Epithelial cell of esophagus (primary cell): ENCODE measurements at places on chromosomes 11 and 22.
A peak's percentile ranks its signal among the peaks of the same experiment; 100 is the strongest.

- no peak for DNase-seq
These were observed 10.4 kb upstream of the RBM4 start for GRCh38 chr11:66628061-66628603.

DNA sequence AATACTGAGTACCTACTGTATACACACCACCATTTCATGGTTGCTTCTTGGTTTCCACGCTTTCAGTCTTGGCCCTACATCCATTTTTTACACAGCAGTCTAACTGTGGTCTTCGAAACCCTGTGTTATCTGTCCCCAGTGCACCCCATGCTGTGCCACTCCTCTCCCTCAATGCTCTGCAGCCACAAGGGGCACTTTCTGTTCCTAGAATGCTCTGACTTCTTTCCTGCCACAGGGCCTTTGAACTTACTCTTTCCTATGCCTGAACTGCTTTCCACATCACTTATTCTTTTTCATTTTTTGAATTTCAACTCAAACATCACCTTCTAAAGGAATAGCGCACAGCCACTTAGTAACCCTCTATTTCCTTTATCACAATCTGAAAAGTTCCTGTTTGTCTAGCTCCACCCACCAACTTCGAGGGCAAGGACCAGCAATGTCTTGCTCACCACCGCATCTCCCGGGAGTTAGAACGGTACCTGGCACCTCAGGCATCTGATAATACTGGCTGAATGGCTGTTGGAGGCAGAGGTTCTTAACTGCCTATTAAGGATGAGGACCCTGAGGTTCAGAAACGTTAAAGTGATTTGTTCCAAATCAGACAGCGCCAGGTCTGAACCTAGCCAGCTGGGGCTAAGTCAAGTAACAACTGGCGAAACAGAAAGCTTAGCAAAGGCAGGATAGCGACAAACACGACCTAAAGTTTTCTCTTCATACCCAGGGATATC, 568 bp downstream of the ALG8 start:
- DNase-seq, result peak; percentile 57

DNA sequence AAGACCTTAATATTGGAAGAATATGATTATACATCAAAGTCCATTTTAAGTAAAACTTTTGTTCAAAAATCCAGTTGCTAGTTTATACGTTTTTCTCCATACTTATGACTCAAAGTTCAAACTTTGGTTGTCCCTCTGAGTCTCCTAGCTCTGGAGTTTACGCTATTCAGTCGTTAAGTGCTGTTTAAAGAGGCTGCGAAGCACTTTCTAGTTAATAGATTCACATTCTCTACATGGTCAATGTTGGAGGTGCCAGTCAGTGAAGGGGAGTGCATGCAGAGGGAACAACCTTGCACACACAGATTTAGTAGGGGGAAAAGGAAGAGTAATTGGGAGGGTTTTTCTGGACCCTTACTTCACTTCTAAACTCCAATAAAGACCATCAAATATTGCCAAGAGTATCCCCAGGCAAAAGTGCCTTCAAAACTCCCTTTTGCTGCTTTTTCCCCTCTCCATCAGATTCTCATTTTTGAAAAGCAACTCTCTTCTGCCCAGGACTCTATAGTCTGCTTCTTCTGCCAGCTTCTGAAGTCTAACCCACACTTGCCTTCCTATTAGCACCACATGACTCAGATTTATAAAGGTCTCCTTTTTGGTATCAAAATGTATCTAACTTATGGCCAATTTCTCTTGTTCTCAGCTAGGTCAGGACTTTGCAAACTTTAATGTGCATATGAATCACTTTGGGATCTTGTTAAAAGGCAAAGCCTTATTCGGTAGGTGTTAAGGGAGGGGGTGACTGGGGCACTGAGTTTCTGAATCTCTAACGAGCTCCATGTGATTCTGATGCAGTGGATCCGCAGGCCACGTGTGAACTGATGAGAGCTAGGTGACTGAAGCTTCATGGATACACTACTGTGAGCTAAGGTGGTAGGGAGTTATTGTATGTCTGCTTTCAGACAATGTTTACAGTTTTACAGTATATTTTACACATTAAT, 96.2 kb upstream of the MTMR2 start:
- DNase-seq, result no peak

- no peak for DNase-seq
These were observed 28.6 kb upstream of the YPEL1 start for GRCh38 chr22:21764038-21764804.

DNA sequence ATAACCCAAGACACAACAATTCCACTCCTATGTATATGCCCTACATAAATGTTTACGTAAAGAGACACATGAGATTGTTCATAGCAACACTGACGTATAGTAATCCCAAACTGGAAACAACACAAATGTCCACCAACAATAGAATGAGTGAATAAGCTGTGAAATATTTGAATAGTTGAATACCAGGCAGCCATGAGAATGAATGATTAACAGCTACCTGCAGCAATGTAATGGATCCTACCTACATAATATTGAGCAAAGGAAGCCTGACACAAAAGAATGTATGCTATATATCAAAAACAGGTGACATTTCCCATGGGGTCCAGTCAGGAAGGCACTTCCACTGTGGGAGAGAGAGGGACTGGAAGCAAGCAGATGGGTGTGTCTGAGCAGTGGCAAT, 92.8 kb upstream of the LINC01488 start:
- peak; percentile 72 for DNase-seq

- DNase-seq, result peak; percentile 93
These were observed 23.9 kb upstream of the ZC3H12C start for GRCh38 chr11:110069158-110069737.

DNA sequence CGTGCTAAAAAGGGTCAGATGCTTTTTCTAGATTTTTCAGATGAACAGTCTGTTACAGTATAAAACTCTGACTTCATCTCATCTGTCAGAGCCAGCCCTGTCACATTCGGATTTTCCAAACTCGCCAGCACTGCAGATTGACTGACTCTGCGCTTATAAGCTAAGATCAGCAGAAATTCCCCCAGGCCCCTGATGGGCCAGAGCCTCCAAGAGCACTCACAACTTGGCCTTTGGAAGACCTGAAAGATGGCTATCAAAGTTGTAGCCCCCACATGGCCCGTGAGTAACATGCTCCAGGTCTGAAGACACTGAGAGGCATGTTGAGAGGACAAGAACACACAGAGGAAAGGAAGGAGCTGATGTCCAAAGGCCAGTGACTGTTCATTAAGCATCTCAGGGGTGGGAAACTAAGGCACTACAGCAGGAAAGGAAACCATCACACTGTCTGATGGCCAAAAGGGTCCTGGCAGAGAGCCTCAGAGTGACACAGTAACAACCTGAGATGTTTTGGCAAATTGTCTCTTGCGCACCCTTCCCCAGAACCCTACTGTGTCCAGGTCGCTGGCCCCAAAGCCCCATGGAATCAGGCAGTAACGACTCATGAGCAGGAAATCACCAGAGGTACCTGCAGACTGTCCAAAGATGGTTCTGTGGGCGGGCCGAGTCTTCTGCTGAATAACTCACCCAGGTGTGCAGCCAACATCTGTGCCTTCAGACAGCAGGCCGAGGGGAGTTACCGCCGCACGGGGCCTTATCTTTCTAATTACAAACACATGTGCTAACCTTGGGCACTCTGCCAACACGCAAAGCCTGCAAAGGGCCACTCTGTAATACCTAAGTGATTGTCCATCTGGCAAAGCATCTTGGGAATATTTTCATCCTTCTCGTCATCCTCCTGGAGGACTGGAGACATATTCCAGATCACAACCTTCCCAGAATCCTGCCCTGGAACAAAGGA, 23.6 kb downstream of the HIRA start:
- no peak for DNase-seq

- no peak for DNase-seq
These were observed 199.2 kb upstream of the CTSC start for GRCh38 chr11:88536616-88537265.

DNA sequence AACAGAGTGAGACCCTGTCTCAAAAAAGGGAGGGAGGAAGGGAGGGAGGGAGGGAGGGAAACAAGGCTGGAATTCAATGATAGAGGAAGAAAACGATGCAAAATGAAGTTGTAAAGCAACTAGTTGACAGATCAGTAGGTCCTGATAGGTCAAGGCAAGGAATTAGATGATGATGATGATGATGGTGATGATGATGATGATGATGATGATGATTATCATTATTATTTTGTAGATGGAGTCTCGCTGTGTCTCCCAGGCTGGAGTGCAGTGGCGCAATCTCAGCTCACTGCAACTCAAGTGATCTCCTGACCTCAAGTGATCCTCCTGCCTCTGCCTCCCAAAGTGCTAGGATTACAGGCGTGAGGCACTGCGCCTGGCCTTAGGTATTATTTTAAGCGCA, 11.3 kb upstream of the L3MBTL2 start:
- no peak for DNase-seq

DNA sequence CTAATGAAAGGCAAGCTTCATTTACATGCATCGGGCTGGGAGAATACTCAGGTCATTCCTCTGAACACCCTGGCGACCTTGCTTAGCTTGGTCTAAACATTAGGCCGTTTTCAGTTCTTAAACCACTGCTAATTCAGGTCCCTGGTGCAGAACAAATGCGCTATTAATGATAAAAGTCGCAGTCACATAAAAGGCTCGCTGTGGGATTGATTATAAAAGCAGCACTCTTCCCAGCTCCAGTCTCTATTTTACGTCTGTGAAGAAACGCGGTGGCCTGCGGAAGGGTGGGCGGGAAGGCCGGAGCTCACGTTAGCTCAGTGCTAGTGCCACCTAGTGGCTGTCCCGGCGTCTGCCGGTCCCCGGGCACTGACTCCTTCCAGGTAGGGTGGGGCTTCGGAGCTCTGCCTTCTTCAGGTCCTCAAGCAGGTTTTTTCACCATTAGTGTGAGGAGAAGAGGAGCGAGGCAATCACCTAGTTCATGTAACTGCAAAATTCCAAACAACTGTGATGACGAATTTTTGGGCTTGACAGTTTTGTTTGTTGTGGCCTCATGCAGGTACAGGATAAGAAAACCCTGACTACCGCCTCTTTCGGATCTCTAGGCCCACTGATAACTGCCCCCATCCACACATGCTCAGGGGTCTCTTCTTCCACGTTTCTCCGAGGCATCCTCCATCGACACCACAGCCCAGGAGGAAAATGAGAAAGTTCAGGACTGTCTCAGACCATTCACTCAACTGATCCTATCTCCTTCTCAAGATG, 66.5 kb upstream of the CLMP start:
- peak; percentile 84 for DNase-seq

GRCh38 chr22:25219948-25220442, 556 bp downstream of the CRYBB2 start:
- DNase-seq, result peak; percentile 44

- DNase-seq, result peak; percentile 42
These were observed 928 bp downstream of the FBXO7 start for GRCh38 chr22:32475468-32476010.

DNA sequence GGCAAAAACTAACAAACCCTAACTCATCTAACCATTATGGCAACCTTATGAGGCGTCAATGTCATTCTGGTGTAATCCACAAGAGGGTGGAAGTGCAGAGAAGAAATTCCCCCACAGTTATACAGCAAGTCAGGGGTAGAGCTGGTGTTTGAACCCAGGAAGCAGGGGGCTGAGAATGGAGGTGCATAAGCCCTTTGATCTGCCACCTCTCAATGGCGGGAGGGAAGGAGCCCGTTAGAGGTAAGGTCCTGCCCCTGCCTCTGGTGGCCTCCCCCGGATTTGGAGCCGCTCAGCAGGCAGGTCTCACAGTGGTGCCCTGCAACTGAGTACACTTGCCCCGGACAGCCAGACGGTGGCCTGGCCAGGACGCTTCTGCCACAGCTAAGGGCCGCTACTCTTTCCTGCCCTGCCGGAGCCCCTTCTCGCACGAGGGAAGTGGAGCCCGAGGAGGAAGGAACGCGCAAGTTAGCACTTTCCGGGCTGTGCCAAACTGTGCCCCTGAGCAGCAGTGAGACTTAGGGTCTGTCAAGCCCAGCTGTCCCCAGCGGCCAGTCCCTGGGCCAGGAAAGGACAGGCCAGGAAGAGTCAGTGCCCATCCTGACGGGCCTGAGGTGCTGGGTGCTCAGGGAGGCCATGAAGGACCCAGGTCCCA, 1.1 kb downstream of the FXYD2 start:
- no peak for DNase-seq

DNA sequence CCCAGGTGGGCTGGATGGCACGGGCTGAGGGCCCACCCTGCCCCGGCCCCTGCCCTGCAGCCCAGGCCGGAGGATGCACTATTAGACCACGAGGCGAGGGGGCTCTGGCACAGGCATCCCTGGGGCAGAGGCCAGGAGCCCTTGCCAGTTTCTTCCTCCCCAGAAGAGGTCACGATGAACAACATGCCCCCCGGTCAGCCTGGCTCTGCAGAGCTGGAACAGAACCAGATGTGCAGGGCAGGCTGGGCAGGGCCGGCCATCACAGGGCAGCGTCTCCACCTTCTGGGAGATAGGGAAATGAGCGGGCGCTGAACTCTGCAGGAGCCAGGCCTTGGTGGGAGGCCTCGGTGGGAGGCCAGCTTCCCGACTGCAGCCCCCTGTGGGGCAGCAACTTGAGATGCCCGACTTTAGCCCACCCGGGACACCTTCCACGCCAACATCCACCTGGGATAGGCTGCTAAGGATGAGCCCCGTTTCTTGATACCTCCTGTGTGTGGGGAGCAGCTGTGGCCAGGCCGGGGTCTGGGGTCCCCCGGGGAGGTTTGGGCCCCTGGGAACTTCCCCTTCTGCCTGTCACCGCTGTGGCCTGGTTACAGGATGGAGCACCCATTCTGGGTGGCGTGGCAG, 21.8 kb upstream of the GNB1L start:
- DNase-seq, result no peak

- no peak for DNase-seq
These were observed 20.6 kb downstream of the PACSIN2 start for GRCh38 chr22:42994276-42994916.

DNA sequence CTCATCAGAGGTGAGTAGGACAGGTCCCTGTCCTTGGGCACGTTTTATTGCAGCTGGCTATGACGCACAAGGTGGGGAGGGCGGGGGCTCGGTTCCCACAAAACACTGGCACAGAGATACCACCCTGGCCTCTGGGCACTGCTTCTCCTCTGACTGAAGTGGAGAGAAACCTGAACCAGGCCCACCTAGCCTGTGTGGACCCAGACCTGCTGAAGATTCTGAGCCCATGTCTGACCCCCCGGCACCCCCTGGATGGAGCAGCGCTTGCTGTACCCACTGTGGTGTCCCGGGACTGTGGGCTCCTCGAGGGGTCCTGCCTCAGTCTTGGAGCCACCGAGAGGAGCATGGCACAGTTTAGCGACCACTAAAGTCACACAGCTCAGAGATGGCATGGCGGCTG, 72.6 kb downstream of the PARVB start:
- DNase-seq, result no peak

- DNase-seq, result peak; percentile 97
These were observed 148.4 kb downstream of the ME3 start for GRCh38 chr11:86523738-86524619.
